ENCODE measurements at places on chromosomes 3 and 15.

- no peak for DNase-seq
These were observed 66.5 kb downstream of the PLXNA1 start for GRCh38 chr3:127049393-127049792.

- DNase-seq, result no peak
These were observed 14.7 kb upstream of the RYR3 start for GRCh38 chr15:33296050-33296449.

DNA sequence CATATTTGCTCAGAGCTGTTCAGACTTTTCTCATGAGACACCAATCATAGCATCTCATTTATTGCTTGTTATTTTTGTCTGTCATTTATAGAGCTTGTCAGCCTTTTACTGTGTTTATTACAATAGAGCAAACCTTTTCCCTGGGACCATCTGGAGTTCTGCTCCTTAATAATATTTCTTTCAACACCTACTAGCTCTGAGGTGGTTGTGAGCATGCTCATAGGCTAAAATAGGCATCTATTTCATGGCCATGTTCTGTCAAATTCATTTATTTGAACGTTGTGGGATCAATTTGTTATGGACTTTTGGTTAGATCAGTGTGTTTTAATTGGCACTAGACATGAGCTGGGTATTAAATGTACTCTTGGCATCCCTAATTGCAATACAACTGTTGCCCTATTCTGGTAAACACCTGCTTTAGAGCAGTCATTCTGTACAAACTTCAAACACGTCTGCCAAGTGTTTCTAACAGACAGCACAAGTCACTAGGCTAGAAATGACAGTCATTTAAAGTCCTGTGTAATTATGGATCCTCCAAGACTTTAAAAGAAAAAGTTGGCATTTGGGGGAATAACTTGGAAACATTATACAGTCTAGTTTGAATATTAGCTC is 766.3 kb downstream of the ZNF385D start:
- no peak for DNase-seq

GRCh38 chr15:58257776-58258325 is 119.7 kb downstream of the AQP9 start:
- DNase-seq, result no peak

DNA sequence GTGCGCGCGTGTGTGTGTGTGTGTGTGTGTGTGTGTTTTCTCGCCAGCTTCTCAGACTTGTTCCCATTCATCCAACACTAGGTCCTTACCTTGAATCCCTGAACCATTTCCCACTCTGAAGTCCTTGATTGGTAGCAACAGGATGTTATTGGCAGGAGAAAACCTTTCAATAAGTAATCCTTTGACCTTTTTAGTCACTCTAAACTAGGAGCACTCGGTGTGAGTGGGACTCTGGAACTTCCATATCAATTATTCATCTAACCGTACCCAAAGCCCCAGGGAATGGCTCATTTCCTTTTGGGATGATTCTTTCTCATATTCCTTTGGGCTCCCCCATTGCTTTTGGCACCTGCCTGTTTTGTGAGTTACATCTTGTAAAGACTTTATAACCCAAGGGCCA is 140.2 kb upstream of the SPRED1 start:
- no peak for DNase-seq

DNA sequence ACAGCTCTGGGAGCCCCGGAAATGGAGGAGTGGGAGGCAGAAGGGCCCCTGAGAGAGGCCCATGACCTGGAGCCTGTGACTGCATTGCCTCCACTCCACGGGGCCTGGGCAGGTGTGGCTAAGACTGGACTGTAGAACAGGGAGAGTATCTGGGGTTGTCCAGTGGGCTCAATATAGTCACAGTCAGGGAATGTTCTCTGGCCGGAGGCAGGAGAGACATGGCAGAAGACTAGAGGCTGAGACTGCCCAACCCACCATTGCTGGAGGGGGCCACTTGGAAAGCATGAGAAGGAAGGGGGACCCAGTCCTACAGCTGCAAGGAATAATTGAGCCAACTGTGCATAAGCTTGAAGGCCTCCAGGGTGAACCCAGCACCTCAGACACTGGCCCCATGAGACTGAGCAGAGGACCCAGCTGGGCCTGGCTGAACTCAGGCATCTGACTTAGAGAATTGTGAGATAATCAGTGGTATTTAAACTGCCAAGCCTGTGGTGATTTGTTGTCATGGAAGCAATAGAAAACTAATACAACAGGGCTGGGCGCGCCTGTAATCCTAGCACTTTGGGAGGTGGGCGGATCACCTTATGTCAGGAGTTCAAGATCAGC is 33.1 kb downstream of the NIPA2 start:
- DNase-seq, result no peak

DNA sequence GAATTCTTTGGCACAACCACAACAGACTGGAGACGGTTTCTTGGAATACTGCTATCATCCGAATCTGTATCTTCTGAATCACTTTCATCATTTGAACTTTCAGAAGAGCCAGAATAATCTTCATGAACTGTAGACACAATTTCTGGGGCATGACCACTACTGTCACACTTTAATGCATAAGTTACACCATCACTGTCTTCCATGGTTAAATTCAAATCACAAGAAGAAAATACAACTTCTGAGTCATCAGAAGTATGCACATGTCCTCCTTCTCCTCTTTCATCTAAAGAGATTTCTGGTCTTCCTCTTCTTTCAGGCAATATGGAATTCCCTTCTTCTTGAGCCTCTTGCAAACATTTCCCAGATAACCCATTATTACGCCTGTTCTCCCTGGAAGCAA is 42.5 kb downstream of the SETD2 start:
- no peak for DNase-seq

All from T-helper 9 cell (primary cell).